NCI-H1417 treated with DMSO at 0.1 percent for 48 hours (cell line): ENCODE measurements at places on chromosomes 13 and 19.

DNA sequence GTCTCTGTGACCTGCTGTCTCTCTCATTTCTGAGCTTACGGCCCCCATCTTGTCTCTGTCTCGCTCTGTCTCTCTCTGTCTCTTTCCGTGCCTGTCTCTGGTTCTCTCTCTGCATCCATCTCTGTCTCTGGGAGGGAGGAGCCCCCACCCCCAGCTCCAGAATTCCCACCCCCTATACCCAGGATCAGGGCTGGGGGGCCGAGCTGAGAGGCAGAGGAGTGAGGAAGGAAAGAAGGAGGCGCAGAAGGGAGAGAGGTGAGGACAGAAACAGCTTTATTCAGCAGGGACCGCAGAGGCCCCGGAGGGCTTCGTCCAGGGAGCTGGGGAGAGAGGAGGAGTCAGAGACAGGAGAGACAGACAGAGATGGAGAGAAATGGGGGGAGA is 14.0 kb downstream of the JOSD2 start:
- no peak for DNase-seq

DNA sequence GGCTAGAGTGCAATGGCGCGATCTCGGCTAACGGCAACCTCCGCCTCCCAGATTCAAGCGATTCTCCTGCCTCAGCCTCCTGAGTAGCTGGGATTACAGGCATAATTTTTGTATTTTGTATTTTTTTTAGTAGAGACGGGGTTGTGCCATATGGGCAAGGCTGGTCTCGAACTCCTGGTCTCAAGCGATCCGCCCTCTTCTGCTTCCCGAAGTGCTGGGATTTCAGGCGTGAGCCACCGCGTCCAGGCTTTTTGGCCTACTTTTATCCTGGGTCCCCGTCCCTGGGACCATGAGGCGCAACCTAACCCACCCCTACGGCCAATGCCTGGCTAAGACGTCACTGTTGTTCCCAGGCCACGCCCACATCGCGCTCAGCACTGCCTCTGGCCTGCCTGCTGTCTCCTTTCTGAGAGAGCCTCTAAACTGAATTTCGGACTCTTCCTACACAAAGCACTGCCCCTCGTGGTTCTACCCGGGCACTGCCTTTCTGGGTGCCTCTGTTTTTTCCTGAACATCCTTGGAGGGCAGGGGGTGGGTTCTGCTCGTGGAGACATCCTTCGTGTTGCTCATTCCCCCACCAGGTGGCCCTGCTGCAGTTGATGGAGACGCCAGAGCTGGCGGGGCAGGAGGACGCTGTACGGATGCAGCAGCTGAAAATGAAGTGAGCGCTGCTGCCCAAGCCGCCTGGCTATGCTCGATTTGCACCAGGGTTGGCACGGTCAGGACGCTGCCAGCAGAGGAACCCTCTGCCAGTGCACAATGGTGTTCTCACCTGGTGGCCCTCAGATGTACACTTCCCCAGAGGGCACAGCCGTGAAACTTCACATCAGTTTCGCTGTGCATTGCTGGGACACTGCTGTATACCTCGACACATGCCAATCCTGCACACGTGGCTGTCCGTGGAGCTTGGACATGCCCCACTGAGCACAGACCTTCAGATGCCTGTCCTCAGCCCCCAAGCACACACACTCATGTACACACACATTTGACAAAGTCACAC is 2.0 kb downstream of the REX1BD start:
- DNase-seq: peak; percentile 41

- DNase-seq: no peak
Measured at GRCh38 chr19:47521473-47522180, 6.8 kb upstream of the NAPA start.

- DNase-seq: no peak
Measured at GRCh38 chr13:65593298-65593874, 1636.8 kb downstream of the PCDH9 start.

DNA sequence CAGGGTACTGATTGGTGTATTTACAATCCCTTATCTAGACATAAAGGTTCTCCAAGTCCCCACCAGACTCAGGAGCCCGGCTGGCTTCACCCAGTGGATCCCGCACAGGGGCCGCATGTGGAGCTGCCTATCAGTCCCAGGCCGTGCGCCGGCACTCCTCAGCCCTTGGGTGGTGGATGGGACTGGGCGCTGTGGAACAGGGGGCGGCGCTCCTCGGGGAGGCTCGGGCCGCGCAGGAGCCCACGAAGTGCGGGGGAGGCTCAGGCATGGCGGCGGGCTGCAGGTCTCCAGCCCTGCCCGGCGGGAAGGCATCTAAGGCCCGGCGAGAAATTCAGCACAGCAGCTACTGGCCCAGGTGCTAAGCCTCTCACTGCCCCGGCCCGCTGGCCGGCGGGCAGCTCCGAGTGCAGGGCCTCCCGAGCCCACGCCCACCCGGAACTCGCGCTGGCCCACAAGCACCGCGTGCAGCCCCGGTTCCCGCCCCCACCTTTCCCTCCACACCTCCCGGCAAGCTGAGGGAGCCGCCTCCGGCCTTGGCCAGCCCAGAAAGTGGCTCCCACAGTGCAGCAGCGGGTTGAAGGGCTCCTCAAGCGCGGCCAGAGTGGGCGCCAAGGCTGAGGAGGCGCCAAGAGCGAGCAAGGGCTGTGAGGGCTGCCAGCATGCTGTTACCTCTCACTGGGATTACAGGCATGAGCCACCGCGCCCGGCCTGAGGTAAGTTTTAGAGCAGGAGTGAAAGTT is 60.0 kb upstream of the SCEL start:
- no peak for DNase-seq

- no peak for DNase-seq
Measured at GRCh38 chr19:33340991-33341390, 32.5 kb upstream of the CEBPG start.

DNA sequence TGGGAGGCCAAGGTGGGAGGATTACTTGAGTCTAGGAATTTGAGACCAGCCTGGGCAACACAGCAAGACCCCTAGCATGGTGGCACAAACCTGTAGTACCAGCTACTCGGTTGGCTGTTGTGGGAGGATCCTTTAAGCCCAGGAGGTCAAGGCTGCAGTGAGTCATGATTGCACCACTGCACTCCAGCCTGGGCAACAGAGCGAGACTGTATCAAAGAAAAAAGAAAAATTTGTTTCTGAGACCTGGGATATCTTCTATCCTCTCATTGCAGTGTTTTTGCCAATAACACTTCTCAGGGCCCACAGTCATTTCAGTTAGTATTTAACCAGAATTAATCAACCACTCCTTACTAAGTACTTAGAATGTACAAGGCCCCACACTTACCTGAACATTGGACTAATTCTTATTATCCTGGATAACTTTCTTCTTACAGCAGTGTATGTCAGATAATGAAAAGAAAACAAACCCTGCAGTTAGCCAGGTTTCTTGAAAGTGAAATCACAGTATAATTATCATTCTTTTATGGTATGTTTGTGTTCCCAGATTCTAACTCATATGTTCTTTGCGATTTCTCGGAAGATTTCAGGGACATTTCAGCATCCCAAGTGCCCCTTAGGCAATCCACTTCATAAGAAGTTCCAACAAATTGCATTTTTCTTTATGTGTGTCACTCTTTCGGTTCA is 75.6 kb upstream of the KLF5 start:
- DNase-seq: no peak

- DNase-seq: no peak
Measured at GRCh38 chr13:52862358-52863206, 14.1 kb upstream of the PCDH8 start.

- DNase-seq: no peak
Measured at GRCh38 chr13:46296921-46297320, 85.2 kb downstream of the LRRC63 start.

DNA sequence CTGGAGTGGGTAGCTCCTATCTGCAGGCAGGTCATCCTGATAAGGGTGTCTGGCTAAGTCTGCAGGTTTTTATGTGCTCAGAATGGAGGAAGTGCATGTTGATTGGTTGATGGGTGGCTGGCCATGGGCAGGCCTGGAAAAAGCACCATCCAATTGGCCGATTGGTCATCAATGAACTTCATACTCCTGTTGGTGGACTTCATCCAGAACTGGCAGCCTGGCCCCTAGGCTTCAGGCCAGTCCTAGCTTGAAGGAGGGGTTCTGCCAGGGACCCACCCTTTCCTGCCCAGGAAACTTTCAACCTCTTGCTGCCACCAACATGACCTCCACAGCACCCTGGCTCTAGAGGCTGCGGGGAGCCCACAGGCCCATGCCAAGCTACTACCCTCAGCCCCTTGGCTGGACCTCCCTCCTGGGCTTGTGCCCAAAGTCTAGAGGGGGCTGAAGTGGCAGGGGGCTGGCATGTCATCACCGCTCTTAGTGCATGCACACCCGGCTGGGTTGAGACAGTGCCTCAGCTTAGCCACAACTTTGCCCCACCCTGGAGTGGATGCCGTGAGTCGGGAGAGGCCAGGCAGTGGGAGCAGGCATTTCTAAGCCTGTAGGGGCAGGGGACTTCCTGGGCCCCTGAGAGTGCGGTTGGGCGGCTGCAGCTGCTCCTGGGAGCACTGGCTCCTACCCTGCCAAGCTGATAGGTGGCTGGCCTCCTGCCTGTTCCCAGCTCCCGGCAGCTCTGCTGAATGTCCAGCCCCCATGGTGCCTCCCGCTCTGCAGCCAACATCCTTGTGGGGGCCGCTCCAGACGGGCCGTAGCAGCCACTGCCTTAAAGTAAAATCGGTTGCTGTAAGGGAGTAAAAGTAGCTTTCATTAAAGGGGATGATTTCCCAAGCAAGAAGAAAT is 13.2 kb downstream of the DNAJC15 start:
- DNase-seq: no peak

- DNase-seq: no peak
Measured at GRCh38 chr13:111883571-111884343, 183.2 kb upstream of the SOX1 start.

GRCh38 chr19:11451327-11451870 is 16.0 kb downstream of the PRKCSH start:
- no peak for DNase-seq

- DNase-seq: no peak
Measured at GRCh38 chr13:46211116-46211482, 629 bp upstream of the LRRC63 start.

DNA sequence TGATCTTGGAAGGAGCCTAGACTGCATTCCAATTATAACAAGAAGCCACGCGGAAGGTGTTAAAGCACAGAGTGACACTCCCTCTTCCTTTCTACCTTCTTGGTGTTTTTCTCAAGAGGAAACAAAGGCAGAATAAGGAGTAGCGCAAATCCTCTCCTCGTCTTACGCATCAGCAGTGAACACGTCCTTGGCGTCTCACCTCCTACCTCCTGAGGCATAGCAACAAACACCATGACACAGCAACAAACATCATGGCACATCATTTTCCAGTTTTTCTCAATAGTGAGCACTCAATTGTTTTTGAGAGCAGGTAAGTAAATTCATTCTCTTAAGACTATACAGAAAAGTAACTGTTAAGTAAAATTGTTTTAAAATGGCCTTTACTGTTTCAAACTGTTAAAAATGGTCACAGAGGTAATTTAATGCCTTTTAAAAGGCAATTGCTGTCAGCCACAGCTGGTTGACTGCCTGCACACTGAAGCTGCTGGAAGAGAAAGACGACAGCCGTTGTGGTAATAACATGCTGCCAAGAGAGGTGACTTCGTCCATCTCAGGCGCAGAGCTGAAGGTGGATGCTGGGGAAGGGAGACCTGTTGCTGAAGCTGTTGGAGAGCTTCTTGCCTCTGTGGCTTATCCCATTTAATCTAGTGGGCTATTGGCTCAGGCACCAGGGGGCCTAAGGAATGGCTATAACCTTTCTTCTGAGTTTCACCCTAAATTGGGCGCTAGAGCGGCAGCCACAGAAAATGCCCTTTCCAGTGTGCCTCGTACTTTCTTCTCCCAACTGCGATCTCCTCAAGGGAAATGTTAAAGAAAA is 703.7 kb downstream of the UQCRFS1 start:
- DNase-seq: no peak
